ENCODE measurements at places on chromosomes 7 and 10.
A peak's percentile ranks its signal among the peaks of the same experiment; 100 is the strongest.

DNA sequence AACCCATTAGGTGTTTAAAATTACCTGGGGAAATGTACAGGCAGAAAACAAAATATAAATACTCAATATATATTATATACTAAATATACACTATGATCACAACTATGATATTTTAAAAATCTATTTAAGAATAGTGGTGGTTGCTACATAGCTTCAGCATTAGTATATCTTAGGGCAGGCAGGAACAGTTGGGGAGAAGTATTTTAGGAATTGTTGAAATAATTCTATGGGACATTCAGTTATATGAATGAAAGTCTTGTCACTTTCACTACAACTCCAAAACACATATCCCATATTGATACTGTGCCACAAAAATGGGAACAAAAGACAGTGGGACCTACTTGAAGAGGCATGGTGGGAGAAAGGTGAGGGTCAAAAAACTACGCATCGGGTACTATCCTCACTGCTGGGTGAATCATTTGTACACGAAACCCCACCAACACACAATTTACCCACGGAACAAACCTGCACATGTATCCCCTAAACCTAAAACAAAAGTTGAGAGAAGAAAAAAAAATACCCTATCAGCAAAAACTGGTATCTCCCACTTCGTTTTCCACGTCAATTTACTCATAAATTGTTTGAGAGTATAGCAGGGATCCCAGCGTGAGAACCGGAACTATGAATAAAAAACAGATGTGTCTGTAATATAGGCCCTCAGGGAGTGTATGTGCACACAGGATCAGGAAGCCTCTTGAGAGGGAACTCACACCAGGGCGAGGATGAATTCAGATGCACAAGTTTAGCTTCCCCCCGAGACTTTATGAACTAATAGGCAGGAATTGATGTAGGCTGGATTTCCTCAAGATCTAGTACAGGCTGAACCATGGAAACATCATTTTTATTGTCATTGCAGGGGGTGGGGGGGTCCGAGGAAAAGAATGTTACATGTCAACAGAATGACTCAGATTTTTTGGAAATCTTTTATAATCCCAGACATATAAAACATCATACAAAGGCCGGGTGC, 16.2 kb downstream of the SLC16A12 start:
- DNase-seq, result peak; percentile 94

DNA sequence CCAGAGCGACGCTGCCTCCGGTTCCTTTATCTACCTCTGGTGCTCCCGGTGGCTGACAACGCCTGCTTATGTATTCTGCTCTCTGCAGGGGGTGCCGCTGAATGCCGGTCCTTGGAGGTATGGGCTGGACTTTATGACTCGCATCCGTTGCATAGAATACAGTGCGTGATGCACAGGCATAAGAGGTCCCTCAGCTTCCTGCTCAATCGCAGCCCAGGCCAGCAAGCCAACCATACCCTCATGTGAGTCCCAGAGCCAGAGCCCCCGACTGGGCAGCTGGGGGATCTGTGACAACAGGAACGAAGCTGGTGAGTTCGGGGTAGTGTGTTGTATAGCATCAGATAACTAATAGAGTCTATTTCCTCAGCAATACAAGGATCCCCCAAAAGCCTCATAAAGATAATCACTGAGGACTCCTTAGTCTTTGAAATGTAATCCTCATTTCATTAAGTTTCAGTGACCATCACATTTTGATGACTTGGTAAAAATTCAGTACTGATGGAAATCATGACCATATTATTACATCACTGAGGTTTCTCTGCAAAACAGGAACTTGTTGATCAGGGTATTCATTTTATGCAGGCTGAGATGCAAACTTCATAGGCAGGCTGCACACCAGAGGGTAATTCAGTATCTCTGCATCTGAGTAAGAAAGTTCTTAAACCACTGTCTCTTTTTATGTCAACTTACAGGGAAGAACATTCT, 607.8 kb downstream of the PTPRN2 start:
- no peak for DNase-seq

GRCh38 chr10:70592746-70593512, 9.6 kb downstream of the PRF1 start:
- no peak for DNase-seq

DNA sequence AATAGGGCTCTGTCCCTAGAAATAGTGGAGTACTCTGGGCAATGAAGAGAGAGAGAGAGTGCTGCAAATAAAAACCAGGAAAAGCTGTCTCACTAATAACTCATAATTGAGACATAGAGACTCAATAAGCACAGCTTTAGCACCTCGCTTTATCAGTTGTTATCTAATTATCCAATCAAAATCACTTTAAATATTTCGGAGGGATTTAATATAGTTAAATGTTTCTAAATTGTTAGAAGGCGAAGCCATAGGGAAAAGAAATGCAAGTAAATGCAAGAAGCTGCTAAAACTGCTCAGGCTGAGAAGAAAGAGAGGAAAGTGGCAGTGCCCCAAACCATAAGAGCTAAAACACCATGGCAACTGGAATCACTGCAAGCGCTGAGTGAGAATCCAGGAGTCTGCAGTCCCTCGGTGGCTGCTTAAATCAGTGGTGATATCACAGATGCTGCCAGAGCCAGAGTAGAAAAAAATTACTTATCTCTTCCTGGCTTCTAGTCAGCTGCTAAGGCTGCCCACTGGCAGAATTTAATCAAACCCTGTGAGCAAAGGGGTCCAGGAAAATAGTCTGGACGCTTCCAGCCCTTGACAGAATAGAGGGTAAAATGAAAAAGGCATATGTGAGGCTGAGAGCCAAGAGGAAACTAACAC, 150.4 kb upstream of the CHRM2 start:
- DNase-seq, result no peak

- no peak for DNase-seq
These were observed 598 bp downstream of the MCMBP start for GRCh38 chr10:119871881-119872609.

DNA sequence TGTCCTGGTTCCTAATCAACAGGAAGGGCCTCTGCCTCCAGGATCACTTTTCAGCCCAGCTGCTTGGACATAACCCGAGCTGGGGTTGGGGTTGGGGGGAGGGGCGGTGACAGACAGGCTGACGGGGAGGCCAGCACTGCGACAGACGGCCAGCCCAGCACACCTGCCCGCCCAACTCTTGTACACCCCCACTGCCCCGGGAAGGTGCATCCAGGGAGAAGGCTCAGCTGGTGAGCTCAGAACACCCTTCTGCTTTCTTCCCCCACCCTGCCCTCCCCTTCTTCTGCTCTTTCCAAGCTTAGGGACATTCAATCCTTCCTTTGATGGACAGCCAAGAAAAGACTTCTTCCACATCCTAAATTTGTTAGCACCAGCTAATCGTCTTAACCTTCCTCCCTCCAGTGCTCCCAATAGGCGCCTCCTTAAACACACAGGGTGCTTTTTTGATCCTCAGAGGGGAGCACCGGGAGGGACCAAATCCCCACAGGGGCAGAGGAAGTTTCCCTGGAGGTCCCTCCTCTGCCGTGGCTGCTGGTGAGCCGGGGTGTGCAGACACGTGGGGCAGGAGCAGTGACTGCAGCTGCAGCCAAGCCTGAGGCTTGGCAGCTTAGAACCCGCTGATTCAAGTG, 44.7 kb downstream of the COL13A1 start:
- no peak for DNase-seq

DNA sequence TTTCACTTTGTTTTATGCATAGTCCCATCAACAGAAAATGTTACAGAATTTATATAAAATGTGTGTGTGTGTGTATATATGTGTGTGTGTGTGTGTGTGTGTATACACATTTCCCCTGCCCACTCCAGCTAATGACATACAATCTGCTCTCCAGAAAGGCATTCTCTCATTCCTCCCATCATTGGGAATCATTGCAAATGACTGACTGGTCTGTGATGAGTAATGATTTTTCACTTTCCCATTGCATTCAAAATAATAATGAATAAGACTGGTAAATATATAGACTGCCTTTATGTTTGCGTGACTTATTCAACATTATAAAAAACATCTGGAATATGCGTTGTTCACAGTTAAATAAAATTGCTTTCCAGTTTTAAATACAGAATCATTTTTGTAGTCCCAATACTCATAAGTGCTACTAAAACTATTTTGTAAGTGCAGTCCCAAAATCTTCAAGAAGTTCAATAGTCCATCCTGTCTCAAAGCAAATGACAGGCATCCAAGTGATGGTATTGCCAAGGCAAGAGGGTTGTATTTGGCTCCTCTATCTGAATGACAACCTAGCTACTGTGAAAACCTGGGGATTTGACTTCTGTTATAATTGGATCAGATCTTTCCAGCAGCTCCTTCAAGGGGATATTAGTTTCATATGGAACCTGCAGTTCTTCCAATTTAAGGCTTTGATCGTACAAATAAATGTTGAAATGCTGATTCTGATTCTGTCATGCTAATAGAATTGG, 150.9 kb downstream of the POLR1F start:
- no peak for DNase-seq

DNA sequence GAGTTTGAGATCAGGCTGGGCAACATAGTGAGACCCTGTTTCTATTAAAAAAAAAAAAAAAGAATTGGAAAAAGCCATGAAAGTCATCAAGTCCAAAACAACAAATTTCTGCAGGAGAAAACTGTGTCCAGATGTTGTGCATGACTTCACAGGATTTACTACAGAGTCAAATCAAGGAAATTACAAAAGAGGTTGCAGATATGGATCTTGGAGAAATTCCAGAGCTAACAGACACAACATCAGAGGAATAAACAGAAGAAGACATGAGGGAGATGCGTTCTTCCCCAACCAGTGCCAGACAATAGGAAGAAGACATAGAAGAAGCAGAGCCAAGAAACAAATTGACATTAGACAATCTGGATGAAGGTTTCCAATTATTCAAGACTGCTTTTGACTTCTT, 24.3 kb upstream of the KCNIP2 start:
- no peak for DNase-seq

DNA sequence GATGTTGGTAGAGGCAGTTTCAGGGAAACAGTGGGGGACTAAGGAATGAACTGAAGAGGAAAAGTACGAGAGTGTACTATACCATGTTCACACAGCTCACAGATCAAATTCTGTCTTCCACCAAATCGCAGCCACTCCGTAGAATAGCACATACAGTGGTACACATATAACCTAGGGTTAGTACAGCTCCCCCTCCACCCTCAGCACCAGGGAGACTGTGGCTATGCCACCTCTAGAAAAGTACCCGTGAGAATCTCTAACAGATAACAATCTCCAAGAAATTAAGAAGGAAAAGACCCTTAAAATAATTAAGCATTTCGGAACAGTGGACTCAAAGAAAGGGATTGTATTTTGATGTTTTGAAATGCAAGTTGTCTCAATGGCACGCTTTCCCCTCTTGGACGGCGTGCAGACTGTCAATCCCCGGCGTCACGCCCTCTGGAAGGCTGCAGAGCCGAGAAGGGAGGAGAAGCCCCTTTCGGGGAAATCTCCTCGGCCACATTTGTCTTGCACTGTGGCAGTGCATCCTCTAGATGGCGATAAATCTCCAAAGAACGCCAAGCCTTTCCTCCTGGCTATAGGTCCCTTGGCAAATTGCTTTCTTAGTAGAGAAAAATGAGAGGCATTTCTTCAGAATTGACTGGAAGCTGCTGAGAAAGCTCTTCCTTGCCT, 345.0 kb downstream of the REEP3 start:
- DNase-seq, result no peak

- no peak for DNase-seq
These were observed 819 bp downstream of the UNCX start for GRCh38 chr7:1233333-1234048.

DNA sequence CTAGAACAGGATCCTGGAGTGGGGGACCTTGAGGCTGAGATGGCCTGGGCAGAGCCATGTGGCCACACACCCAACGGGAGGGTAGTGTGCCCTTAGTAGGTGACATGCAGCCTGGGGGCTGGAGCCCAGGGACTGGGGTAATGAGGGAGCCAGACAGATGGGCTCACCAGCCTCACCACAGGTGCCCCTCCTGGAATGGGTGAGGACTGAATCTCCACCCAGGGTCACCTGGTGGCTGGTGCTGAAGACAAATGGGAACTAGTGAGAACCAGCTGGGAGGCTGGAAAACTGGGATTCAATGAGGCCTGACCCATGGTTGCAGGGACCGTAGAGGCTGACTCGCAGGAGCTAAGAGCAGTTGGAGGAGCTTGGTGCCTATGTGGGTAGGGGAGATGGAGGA, 6.1 kb downstream of the ZP3 start:
- DNase-seq, result no peak

GRCh38 chr7:79376299-79377025, 77.0 kb downstream of the MAGI2 start:
- DNase-seq, result no peak

GRCh38 chr10:103280506-103280905, 3.6 kb downstream of the INA start:
- DNase-seq, result no peak

DNA sequence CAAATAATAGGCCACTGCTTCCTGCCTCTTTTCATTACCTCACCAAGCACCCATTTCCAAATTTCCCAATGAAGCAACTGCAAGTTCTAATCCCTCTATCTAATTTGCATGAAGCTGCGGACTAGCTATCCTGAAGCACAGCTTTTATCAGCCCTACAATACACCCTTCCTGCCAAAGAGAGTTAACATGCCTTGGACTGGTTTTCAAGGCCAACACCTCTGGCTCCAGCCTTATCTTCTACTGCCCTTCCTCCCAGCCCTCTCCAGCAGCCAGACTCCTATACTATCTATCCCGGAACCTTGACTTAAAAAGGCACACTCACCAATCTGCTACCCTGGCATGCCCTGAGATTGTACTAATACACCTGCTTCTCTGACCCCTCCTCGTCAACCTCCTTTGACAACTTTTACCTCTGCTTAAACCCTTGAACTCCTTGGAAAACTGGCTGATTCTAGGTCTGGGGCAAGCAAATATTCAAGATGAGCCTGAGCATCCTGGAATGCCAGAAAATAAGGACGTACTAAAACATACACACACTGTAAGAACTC, 73.4 kb downstream of the SGMS1 start:
- no peak for DNase-seq

DNA sequence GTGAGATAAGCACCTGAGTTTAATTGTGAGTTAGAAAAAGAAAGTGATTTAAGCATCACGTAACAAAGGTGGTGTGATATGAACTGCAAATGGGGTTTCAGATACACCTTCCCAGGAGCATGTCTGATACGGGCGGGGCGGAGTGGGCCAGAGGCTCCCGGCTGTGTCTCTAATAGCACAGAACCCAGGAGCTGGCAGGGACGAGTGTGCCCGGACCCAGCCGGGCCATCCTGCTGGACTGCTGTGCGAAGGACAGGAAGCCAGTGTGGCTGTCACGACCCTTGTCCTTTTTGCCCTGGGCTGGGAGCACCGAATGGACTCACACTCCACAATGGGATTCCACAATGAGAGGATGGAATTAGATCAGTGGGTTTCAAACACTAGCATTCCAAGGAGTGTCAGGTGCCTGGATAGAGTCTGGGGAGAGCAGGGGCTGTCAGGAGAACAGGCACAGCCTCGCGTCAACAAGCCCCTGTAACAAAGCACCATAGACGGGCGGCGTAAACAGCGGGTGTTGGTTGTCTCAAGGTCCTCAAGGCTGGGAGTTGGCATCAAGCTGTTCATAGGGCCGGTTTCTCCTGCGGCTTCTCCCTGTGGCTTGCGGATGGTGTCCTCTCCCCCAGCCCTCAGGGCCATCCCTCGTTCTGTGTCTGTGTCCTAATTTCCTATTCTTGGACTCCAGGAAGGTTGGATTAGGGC, 242.6 kb upstream of the PITRM1 start:
- no peak for DNase-seq
